ENCODE measurements at places on chromosomes 5 and 9.

DNA sequence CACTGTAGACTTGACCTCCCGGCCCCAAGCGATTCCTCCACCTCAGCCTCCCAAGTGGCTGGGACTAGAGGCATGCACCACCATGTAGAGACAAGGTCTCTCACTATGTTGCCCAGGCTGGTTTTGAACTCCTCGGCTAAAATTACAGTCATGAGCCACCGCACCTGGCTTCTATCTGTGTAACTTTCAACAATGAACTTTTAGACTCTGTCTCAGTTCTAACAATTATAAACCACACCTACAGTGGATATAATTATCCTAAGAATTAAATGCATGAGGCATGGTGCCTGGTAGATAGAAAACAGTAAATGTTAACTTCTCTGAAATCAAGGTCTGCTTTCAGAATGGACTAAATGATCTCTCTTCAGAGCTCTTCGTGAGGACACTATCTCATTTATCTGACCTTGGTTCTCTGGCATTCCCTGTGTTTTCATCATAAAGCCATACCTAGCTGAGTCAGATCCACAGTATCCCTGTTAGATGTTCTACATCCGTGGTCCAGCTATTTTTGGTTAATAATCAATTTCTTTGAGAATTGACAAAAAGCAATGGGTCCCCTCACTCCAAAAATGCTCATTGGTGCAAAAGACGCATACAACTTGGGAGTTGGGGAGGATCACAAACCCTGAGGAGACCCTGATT lies 7.2 kb downstream of the HAVCR1 start:
- DNase-seq = no peak

GRCh38 chr5:93886098-93886806 lies 144.9 kb upstream of the POU5F2 start:
- DNase-seq = no peak

DNA sequence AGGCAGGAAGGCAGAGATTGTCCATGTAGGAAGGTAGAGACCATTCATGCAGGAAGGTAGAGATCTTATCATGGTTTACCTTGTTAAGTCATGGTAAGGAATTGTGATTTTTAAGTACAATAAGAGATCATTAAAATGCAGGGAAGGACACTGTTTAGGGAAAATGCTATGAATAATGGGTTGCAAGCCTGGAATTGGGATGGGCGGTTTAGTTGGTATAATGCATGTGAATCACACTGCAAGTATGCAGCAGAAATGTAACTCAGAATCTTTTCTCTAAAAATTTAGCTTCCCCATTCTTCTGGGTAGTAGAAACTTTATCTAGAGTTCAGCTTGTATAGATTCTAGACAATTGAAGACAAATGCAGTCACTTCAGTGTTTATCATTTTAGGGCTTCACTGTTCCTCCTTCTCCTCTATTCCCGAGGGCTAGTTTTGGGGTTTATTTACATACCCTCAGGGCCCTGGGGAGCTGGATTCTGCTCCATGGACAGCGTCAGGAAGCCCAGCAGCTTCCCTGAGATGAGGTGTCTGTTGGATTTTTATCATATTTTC lies 212.0 kb downstream of the SREK1 start:
- DNase-seq = no peak

DNA sequence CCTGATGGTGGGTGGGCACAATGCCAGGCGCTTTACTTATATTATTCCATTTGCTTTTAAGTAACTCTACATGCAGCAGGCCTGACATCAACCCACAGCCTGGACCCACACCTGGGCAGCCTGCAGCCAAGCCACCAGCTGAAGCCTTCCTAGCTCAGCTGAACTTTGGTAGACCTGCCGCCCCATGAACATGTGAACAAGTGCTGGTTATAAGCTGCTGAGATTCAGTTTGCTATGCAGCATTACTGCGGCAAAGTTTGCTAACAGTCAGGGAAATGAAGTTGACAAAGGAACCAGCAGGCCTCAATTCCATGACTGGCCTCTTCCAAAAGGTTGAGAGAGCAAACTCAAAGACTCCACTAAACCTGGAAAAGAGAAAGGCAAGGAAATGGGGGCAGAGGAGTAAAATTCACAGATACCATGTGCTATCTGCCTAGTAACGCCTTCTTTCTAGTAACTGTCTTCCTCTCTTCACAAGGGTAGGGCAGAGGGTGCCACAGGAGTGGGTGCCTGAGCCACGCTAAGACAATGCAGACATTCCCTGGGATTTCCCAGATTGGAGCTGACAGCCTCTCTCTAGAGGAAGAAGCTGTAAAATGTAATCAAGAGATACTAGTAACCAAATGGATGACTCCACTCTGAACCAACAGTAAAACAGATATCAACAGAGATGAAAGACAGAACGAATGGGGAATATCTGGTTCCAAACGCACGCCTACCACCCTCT lies 2.9 kb downstream of the BOD1 start:
- no peak for DNase-seq

DNA sequence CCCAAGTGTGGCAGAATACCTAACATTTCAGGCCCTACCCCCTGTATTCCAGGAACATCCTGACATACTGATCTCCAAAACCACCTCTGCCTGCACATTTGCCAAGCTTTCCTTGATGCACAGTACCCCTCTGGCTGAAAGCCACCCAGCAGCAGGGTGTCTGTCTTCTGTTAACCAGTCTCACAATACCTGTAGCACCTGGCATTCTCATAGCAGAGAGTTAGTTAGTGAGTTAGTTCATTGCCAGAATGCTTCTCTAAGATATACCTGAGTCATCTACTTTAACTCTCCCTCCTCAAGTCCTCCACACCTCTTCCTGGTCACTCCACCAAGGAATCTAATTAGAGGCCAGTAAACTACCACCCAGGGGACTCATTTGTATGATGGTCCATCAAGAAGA lies 46.1 kb upstream of the IL7R start:
- DNase-seq = no peak

DNA sequence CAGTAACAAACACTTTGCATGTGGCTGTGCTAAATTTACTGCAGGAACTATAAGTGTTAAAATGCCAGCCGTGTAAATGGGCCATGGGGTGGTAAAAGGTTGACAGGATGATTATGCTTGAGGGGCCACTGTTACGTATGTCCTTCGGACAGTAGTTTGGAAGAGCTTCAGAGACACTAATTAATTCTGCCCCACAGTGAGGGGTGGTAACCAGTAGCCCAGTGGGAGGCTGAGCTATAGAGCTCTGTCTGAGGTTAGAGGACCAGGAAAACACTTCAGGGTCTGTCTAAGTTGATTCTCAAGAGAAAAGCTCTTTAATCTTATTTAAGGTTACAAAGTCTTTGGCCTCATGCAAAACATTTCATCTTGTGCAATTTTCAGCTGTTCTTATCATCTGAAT lies 176.6 kb downstream of the DMRTA1 start:
- DNase-seq = no peak

DNA sequence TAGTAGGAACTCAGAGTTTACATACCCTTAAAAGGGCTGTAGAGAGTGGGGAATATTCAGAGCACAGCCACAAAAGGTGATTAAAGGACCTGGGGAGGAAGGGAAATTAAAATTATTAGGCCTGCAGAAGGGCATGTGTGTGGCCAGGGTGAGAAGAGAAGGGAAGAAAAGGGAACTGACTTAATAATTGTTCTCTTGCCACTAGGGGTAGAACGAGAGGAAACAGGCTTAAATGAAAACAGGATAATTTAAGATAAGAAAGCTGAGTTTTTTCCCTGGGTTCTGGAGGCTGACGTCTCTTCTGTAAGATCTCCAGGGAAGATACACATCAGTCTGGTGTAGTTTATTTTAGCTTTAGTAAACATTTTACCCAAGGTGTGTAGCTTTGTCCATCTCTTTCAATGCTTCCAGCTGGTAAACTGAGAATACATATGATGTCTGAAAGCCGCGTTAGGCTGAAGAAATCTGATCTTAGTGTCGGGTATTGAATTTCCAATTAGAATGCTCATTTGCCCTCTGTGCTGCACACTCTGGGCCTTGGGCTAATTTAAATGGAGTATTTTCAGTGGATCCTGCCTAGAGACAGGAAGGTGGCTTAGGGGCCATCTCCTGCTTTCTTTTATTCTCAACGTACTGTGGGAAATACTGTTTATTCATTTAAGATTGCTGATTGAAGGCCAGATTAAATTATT lies 416.8 kb downstream of the TMEM38B start:
- no peak for DNase-seq

- DNase-seq = no peak
These were observed 3.6 kb downstream of the GOLPH3 start for GRCh38 chr5:32170303-32171151.

- no peak for DNase-seq
These were observed 41.5 kb downstream of the ANKRD55 start for GRCh38 chr5:56191656-56192055.

DNA sequence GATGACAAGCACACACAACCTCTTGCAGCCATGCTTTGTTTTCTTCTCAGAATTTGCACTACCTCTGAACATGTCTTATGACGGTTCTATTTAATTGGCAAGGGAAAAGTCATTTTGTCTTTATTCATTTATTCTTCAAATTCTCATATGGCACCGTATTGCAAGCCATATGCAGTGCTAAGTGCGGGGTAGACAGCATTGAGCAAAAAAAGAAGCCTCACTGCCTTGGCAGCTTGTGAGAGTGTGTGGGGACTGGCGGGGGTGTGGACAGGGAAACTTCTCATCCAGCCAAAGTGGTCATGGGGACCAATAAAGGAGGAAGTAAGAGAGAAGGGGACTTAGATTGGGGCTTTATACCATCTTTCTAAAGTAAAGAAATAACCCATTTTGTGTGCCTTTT lies 160.0 kb downstream of the CDH12 start:
- no peak for DNase-seq

DNA sequence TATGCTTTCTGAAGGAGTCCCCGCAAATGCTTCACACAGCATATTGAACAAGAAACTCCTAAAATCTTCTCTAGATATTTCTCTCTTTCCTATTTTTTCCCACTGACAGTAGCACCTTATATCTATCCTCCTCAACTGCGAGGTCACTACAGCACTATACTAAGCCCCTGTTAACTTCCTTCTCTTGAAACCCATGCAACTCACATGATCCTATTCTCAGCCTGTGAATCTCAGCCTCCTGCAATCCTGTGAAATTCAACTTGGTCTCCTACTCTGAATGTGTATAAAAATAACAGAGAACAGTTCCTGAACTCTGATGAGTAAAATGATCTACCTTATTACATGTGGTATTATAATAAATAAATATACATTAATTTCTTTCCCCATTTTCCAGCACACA lies 6.1 kb upstream of the PLGRKT start:
- no peak for DNase-seq

DNA sequence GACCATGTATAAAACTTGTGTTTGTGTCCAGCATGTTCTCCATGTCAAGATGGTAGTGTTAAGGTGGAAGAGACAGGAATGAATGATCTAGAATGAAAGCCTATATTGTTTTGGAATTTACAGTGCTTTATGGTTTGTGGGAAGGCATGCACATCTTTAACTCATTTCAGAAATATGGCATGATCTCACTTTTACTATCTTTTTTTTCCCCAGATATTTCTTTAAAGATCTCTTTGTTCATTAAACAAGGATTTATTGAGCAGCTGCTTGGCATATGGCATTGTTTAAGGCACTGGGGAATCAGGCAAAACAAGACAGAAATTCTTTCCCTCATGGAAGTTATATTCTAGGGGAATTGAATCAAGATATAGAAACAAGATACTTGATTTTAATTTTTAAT lies 51.7 kb downstream of the SLC12A2 start:
- no peak for DNase-seq

- DNase-seq = no peak
These were observed 15.3 kb upstream of the KLF4 start for GRCh38 chr9:107504585-107505455.

GRCh38 chr9:137067860-137068538 lies 2.4 kb downstream of the SAPCD2 start:
- DNase-seq = peak; percentile 86

DNA sequence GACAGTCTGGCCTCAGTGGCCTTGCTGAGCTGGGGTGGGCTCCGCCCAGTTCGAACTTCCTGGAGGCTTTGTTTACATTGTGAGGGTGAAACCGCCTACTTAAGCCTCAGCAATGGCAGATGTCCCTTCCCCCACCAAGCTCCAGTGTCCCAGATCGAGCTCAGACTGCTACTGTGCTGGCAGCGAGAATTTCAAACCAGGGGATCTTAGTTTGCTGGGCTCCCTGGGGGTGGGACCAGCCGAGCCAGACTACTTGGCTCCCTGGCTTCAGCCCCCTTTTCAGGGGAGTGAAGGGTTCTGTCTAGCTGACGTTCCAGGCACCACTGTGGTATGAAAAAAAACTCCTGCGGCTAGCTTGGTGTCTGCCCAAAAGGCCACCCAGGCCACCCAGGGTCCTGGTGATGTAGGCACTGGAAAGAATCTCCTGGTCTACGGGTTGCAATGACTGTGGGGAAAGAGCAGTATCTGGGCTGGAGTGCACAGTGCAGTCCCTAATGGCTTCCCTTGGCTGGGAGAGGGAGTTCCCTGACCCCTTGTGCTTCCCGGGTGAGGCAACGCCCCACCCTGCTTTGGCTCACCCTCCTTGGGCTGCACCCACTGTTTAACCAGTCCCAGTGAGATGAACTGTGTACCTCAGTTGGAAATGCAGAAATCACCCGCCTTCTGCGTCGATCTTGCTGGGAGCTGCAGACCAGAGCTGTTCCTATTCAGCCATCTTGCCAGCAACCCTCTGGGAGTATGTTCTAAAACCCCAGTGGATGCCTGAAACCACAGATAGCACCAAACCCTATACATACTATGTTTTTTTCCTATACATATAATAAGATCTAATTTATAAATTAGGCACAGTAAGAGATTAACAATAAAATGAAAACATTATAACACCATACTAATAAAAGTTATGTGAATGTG lies 95.5 kb downstream of the TMEM161B start:
- no peak for DNase-seq

- DNase-seq = peak; percentile 76
These were observed 4.4 kb downstream of the IL3 start for GRCh38 chr5:132064738-132065331.

- DNase-seq = no peak
These were observed 33.4 kb downstream of the BARHL1 start for GRCh38 chr9:132615774-132616173.

DNA sequence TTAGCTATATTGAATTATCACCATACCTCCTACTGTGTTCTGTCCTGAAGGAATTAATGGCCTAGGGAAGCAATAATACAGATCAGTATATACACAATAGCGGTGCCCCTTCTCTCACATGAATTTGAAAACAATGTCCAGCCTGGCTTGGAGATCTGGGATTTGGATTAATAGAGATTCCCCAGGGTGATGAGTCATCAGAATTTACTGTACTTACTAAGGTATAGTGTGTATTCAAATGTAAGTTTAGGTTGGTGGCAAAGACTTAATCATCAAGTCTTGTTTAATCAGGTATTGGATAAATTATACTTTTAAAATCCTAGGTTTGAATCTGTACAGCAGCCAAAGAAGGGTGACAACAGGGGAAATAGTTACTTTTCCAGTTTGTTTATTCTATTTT lies 121.5 kb downstream of the FEM1C start:
- DNase-seq = no peak

GRCh38 chr5:2892466-2893000 lies 141.1 kb upstream of the IRX2 start:
- no peak for DNase-seq

GRCh38 chr9:116390303-116391228 lies 237.0 kb downstream of the PAPPA start:
- DNase-seq = no peak
